NCI-H1417 (cell line): ENCODE measurements at places on chromosomes 1 and 21.

DNA sequence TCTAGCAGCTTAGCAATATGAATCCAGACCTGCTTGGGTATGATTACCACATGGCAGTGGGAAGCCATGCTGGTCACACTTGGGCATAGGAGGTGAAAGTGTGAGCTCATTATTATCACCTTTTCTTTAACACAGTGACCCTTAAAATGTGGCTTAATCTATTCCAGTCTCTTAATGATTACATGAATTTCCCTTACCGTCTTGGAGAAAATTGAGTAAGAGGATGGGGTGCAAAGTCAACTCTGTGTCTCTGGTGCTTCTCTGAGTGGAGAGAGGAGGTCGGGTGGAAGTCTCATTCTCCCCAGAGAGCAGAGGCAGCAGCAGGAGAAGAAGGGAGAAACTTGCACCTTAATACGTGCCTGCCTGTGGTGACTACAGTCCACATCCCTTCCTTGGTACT, 91.3 kb downstream of the FGGY start:
- no peak for DNase-seq

DNA sequence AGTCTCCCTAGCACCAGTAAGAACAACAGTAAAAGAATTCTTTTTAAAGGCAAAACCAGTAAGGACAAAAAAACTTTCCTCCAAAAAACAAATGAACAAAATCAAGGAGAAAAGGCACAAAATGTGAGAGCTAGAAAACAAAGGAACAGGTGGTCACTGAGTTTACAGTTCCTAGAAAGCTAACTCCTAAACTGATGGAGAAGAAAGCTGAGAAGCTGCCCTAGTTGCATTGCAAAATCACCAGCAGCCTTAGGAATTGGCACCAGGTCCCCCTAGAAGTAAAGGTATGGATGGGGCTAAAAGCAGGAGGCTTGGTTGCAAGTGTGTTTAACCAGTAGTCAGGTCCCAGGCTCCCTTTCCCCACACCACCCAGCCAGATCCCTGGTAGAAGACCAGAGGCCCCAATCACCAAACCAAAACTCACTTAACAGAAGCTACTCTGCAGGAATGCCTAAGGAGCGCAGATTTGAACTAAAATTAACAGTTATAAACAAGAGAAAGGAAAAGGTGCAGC, 47.6 kb downstream of the RAB3GAP2 start:
- DNase-seq = no peak

GRCh38 chr1:98119796-98120195, 199.0 kb upstream of the DPYD start:
- no peak for DNase-seq

DNA sequence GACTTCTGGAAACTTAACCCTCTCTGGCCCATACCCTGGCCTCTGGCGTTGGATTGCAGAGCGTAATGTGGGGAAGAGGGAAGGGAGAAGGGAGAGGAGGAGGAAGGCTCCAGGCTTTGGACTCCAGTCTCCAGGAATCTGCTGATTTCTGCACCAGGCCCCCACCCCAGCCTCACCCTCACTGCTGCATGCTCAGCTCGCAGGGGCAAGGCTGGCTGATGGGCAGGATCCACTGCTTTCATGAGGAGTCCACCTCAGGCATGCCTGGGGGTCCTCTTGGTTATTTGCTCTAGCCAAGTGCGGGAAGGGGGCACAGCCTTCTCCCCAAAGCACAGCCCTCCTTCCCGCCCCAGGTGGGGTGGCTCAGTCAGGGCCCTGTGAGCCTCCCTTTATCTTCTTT, 3.7 kb downstream of the OLFML3 start:
- no peak for DNase-seq

- DNase-seq = no peak
These were observed 4.0 kb downstream of the H6PD start for GRCh38 chr1:9238550-9238949.

- peak; percentile 80 for DNase-seq
These were observed 33.7 kb downstream of the WNT9A start for GRCh38 chr1:227913764-227914721.

- no peak for DNase-seq
These were observed 63.1 kb upstream of the CD34 start for GRCh38 chr1:207973898-207974568.

DNA sequence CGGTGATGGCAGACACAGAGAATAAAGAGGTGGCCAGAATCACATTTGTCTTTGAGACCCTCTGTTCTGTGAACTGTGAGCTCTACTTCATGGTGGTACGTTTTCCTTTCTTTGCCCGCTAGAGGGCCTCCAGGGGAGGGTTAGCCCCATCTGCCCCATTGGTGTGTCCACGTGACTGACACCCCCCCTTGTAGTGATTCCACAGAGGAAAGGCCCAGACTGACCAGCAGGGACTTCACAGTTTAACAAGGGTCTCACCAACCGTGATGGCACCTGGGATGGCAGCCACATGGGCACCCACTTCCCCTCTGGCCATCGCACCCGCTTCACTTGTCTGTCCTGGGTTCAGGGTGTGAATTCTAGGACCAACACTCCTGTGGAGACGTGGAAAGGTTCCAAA, 22.3 kb upstream of the SARS1 start:
- no peak for DNase-seq

DNA sequence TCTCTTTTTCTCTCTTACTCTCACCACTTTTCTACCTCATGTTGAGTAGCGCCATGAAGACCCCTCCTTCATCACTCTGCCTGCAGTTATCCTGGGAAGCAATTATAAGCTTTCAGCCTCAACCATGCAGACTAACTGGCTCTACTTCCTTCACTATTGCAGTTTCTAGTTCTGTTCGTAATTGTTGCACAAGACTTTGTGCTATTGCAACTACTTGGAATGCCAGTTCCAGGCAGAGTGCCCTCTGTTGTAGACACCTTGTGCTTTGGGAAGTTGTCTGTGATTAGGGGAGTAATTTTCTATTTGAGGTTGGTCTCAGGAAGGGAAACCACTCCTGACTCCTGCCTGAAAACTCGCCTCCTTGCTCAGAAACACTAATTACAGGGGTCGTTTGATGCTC, 19.4 kb downstream of the PGM1 start:
- DNase-seq = no peak
